Naive thymus-derived CD8-positive, alpha-beta T cell (primary cell): ENCODE measurements at places on chromosomes 2 and 18.

GRCh38 chr2:171837736-171838135 is 56.3 kb downstream of the SLC25A12 start:
- H3K27ac ChIP-seq = no peak overlapping the region
- H3K4me1 ChIP-seq = no peaks in the 10 kb centered on the region
- H3K27me3 ChIP-seq = no peaks in the 10 kb centered on the region
- no peak overlapping the region for H3K4me3 ChIP-seq

- no peaks in the 10 kb centered on the region for H3K27me3 ChIP-seq
- peaks cover 3% of the 10 kb centered on the region for H3K36me3 ChIP-seq
- no peak for DNase-seq
- H3K4me1 ChIP-seq = no peaks in the 10 kb centered on the region
These were observed 96.3 kb upstream of the B3GNT2 start for GRCh38 chr2:62099523-62100175.

- H3K27me3 ChIP-seq = peaks cover 22% of the 10 kb centered on the region
- DNase-seq = peak; percentile 71
- no peaks in the 10 kb centered on the region for H3K36me3 ChIP-seq
These were observed 20.4 kb upstream of the PAPOLG start for GRCh38 chr2:60735496-60736250.

DNA sequence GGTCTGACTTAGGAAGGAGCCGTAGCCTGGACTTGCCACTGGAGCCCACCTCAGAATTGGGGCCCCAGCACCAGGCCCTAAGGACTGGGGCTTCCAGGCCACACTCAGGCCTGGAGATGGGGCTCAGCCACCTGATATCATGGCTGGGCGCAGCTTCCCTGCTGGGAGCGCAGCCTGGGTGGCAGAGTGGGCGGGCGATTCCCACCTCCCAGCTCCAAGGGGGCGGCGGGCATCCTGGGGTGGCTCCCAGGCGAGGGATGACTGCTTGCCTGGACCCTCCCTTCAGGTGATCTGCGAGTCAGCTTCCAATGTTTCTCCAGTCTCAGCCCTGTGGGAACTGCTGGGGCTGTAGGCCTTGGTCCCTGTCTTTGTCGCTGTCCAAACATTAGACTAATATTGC is 20.1 kb downstream of the GPR35 start:
- H3K27me3 ChIP-seq = peaks cover 18% of the 10 kb centered on the region
- no peak overlapping the region for H3K27ac ChIP-seq
- DNase-seq = no peak
- no peaks in the 10 kb centered on the region for H3K36me3 ChIP-seq
- H3K4me1 ChIP-seq = no peaks in the 10 kb centered on the region

- H3K36me3 ChIP-seq = peaks cover 6% of the 10 kb centered on the region
- H3K27ac ChIP-seq = peak overlapping the region; percentile 93
- H3K4me3 ChIP-seq = peak overlapping the region; percentile 84
- DNase-seq = peak; percentile 23
- H3K4me1 ChIP-seq = peaks cover 55% of the 10 kb centered on the region
These were observed 69.0 kb downstream of the CTAGE1 start for GRCh38 chr18:22348521-22349316.

DNA sequence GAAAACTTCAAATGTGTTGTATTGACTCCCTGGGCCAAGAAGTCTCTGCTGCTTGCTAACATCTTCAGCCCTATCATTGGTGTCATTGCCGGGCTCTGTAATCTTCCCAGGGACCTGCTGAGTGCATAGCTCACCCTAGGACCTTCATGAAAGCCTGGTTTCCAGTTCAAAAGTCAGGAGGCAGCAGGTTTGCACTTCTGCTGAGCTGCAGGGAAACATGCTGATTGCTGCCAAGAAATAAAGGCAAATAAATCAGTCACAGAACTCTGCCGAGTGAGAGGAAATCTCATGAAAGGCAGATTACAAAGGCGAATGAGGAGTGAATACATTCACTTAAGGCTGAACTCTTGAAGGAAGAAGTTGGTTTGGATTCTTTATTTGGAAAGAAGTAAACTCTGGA is 1947.6 kb upstream of the CELF4 start:
- no peak overlapping the region for H3K4me3 ChIP-seq
- DNase-seq = no peak
- no peak overlapping the region for H3K27ac ChIP-seq

DNA sequence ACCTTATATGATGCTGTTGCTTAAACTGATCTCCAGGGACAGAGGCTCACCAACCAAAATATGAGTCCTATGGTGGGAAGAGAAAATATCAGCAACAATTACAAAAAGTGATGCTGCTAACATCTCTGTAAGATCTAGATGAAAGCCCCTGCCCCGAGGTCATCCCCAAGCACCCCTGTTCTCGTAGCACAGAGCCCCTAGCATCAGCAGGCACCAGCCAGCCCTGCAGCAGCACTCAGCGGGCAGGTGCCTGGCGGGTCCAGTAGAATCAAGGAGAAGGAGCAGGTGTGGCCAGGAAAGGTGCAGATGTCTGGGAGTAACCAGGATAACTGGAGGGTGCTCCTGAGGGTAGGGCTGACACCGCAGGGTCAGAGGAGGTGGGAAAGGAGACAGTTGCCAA is 474.2 kb upstream of the MYT1L start:
- H3K36me3 ChIP-seq = no peaks in the 10 kb centered on the region
- H3K27ac ChIP-seq = no peak overlapping the region
- DNase-seq = no peak
- H3K4me3 ChIP-seq = no peak overlapping the region

DNA sequence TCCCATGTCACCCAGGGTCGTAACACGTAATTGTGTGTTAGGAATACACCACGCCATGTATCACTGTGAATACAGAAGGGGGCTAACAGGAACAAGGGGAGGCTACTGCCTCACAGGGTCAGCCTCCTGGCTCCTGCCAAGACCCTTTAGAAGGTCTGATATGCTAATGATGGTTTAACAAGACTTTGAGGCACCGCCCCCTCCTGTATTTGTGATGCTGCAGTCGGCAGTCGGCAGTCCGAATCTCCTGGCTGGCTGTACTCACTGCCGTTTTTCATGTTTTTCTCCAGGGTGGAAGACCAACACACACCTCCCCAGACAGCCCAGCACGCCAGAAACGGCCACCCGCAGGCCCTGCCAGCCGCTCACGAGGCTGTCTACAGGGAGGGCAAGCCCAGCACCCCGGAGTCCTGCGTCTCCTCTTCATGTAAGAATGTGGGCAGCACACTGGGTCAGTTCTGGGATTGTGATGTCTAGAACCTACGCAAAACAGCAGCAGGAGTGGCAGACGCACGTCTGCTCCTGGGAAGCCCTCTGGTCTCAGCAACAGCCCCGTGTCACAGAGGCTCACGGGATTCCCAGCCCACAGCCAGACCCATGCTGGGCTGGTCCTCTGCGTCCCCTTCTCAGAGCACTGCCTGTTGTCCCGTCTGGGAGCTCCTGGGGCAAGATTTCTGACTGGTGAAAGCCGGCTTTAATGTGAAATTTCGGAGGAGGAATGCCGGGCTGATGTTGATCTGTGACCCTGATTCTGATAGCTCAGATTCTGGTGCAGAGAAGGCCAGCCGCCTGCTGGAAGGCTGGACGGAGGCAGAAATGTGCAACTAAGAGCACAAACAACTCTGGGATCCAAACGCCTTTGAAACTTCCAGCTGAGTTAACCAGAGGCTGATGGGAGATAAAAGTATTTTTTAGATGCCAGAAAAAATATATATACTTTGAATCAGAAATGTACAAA is 39.7 kb upstream of the B3GNT7 start:
- H3K36me3 ChIP-seq = no peaks in the 10 kb centered on the region
- H3K27me3 ChIP-seq = no peaks in the 10 kb centered on the region
- no peak for DNase-seq
- H3K4me3 ChIP-seq = no peak overlapping the region
- H3K27ac ChIP-seq = no peak overlapping the region

GRCh38 chr2:130823171-130823885 is 13.4 kb upstream of the ARHGEF4 start:
- DNase-seq = no peak
- peaks cover 3% of the 10 kb centered on the region for H3K27me3 ChIP-seq
- peaks cover 15% of the 10 kb centered on the region for H3K4me1 ChIP-seq
- no peak overlapping the region for H3K4me3 ChIP-seq
- H3K36me3 ChIP-seq = no peaks in the 10 kb centered on the region
